ENCODE measurements at places on chromosomes 4 and X. TPM values are rescaled to one million over a fixed set of nuclear protein-coding genes. Genes with fewer than 3 reads are reported as not detected.

The CCDC158 gene
- total RNA-seq = not detected

The GLUD2 gene
- 0.98 TPM for total RNA-seq

GRCh38 chr4:45484740-45485139 lies 639.1 kb downstream of the GABRG1 start:
- no peak overlapping the region for H3K4me3 ChIP-seq
- H3K4me1 ChIP-seq = no peaks in the 10 kb centered on the region
- DNase-seq = no peak
- no peaks in the 10 kb centered on the region for H3K27me3 ChIP-seq

DNA sequence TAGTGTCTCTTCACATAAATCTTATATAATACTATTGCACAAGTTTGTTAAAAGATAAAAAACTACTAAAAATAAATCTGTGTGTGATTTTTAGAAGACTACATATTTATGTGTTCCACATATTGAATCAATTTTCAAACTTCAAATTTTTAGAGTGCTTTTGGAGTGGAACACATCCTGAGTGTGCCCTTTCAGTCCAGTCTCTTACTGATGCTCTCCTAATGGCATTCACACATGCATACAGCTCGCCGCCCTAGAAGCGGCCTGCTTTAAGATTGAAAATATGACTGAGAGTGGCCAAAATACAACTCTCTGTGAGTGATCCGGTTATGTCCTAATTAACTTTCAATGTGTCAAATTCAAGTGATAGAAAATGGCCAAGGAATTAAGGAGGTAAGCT lies 628.8 kb downstream of the ANKRD50 start:
- no peak for DNase-seq
- H3K4me3 ChIP-seq = no peak overlapping the region
- no peaks in the 10 kb centered on the region for H3K27me3 ChIP-seq
- H3K36me3 ChIP-seq = no peaks in the 10 kb centered on the region

- no peaks in the 10 kb centered on the region for H3K4me1 ChIP-seq
- H3K27me3 ChIP-seq = no peaks in the 10 kb centered on the region
- no peaks in the 10 kb centered on the region for H3K36me3 ChIP-seq
- DNase-seq = no peak
Measured at GRCh38 chrX:9037296-9037695, 3.4 kb upstream of the FAM9B start.

GRCh38 chr4:85747882-85748491 lies 273.0 kb downstream of the ARHGAP24 start:
- no peak for DNase-seq
- no peak overlapping the region for H3K4me3 ChIP-seq
- no peaks in the 10 kb centered on the region for H3K27me3 ChIP-seq

GRCh38 chr4:76726176-76726575 lies 171.8 kb downstream of the SOWAHB start:
- H3K27me3 ChIP-seq = no peaks in the 10 kb centered on the region
- DNase-seq = no peak

DNA sequence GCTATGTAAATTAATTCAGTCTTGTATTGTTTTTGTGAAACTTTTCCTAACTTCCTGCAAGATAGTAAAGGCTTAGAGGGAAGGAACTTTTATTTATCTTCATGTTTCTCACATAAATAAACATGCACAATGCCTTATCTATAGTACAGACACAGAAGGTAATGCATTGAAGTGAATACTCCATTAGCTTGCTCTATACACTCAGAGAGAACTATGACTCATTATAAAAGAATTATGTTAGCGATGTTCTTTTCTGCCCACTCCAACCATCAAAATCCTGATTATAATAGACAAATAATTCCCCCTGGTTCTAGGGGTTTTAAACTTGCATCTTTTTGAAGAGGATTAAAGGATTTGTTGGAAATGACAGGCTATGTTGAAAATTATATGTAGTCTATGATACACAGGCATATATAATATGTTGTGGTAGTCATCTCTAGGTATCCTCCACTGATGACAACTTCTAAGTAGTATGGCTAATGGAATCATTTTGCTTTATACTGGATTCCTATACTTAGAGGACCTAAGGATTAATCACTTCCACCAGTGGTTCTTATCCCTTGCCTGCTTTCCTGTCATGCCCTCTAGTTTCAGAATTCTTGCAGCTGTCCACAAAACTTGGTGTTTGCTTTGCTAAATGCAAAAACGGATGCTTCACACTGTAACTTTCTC lies 115.7 kb downstream of the NDST4 start:
- no peaks in the 10 kb centered on the region for H3K36me3 ChIP-seq
- DNase-seq = no peak
- no peaks in the 10 kb centered on the region for H3K4me1 ChIP-seq
- no peak overlapping the region for H3K27ac ChIP-seq
- H3K4me3 ChIP-seq = no peak overlapping the region

- H3K4me1 ChIP-seq = no peaks in the 10 kb centered on the region
- H3K27ac ChIP-seq = no peak overlapping the region
- no peaks in the 10 kb centered on the region for H3K27me3 ChIP-seq
- no peak overlapping the region for H3K4me3 ChIP-seq
Measured at GRCh38 chr4:8548731-8549351, 31.4 kb upstream of the GPR78 start.

- peaks cover 6% of the 10 kb centered on the region for H3K27me3 ChIP-seq
- H3K27ac ChIP-seq = no peak overlapping the region
- H3K4me3 ChIP-seq = no peak overlapping the region
- H3K36me3 ChIP-seq = no peaks in the 10 kb centered on the region
- no peaks in the 10 kb centered on the region for H3K4me1 ChIP-seq
Measured at GRCh38 chr4:3700736-3701135, 65.4 kb upstream of the ADRA2C start.

GRCh38 chr4:40722576-40723161 lies 27.1 kb upstream of the NSUN7 start:
- no peak overlapping the region for H3K27ac ChIP-seq
- no peaks in the 10 kb centered on the region for H3K36me3 ChIP-seq
- H3K4me1 ChIP-seq = no peaks in the 10 kb centered on the region
- H3K27me3 ChIP-seq = no peaks in the 10 kb centered on the region
- H3K4me3 ChIP-seq = no peak overlapping the region

DNA sequence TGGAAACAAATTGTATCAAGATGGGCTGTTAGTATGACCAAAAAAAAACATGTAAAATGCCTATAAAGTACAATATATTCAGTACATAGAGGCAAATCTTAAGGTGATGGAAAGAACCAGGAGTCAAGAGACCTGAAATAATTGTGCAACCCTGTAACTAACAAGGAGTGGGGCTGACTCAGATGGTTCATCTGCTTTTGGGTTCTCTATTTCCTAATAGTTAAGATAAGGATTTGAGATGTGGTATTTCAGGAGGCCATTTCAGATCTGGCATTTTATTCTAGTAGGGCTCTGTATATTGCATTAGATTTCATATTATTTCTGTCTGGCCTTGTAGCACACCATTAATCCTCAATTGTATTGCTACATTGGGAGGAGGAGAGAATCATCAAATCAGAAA lies 268.4 kb downstream of the HS3ST1 start:
- no peak overlapping the region for H3K4me3 ChIP-seq
- H3K36me3 ChIP-seq = no peaks in the 10 kb centered on the region
- no peak overlapping the region for H3K27ac ChIP-seq
